NCI-H1105 (cell line): ENCODE measurements at places on chromosomes 4 and X.

DNA sequence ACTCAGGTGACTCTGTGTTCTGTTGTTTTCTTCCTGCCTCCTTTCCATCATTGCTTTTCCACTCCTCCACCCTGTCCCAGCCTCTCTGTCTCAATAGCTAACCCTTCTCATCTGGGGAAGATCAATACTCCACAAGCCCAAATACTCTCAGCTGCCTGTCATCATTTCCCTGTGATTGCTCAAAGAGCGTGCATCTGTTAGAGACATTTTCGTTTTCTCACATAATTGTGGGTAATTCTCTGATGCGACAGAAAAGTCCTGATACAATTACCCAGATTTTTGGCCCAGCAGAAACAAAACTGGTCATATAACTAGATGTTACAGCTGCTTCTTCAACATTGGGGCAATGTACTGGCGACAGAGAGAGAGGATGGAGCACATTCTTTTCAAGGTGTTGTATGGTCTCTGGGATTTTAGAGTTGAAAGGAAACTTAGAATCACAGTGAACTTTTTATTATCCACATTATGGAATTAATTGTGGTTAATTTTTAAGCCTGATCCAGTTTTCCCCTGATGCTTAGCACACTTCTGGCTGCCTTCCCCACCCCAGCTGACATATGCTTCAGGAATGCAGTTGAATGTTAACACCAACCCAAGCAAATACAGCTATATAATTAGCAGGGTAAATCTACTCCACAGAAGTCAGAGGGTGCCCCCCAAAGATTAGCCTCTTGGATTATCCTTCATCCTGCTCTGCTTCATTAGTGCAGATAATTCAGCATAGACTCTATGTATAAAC lies 171.4 kb upstream of the ANXA3 start:
- DNase-seq = no peak

GRCh38 chr4:6343939-6344408 lies 74.3 kb downstream of the WFS1 start:
- DNase-seq = no peak

- no peak for DNase-seq
Observed at GRCh38 chr4:56861360-56861759, 39.9 kb upstream of the SPINK2 start.

GRCh38 chr4:7166237-7166636 lies 26.1 kb upstream of the SORCS2 start:
- no peak for DNase-seq

- no peak for DNase-seq
Observed at GRCh38 chrX:136162827-136163570, 15.7 kb downstream of the FHL1 start.

- no peak for DNase-seq
Observed at GRCh38 chr4:37953620-37954293, 6.4 kb upstream of the PTTG2 start.

DNA sequence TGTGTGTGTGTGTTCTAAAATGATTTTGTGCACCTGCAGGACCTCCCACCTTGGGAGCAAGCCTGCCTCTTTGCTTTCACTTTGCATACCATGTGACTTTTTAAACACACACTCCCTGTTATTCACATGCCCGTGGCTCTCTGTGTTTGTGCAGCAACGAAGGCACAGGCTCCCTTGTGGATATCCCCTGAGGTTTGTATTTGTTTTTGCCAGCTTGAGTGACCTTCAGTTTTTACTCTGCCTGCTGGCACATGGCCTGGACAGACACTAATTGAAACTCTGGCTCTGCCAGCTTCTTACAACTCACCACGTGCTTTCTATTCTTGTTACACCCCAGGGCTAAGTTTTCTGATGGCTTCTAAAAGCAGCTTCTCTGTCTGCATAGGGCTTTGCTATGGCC lies 885.8 kb downstream of the SH3BGRL start:
- peak; percentile 1 for DNase-seq

DNA sequence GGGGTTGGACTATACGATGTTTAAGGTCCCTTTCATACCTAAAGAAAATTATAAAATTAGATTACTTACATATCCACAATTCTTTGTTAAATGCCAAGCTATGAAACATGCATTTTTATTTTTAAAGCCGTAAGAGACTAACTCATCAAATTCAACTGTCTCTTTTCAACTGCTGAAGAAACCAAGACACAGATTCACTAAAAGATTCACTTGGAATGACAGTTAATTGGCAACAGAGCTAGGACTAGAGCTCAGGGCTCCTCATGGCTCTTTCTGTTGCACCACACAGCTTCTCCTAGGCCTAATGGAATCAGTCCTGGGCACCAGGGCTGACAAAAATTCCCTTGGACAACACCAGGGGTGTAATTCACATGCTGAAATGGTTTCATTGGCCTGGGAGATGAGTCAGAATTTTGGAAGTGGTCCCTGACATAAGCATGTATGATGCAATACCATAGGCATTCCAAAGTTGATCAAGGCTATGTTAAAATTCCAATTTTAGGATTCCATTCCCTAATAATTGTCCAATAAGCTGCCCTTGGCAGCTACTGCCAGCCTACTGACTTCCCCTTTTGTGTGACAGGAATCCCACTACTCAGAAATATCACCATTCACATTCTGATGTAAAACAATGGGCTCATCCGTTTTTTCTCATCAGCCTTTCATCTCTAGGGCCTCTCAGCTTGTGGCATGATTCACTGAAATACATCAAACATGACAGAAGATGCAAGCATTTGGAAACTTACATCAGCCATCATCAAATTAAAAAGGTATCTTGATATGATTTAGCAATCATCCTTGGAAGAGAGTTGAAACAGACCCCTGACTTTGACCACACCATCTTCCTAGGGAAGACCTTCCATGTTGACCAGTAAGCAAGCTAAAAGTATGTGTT lies 54.2 kb downstream of the PLAC1 start:
- DNase-seq = no peak

DNA sequence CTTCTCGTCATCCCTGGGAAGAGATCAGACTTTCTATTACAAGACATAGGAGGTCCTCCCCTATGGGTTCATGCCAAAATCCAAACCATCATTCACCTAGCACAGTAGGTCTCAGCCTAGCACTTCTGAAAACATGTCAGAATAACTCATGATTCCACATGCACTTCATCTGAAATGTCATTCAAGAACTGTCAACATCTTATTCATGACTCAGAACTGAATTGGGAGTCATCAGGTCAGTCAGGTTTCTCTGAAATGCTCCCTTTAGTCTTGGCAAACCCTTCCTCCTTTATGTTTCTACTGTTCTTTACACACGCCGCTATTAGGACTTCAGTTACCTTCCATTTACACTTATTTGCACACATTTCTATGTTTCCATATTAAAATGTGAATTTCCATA lies 67.2 kb downstream of the ANTXR2 start:
- no peak for DNase-seq

DNA sequence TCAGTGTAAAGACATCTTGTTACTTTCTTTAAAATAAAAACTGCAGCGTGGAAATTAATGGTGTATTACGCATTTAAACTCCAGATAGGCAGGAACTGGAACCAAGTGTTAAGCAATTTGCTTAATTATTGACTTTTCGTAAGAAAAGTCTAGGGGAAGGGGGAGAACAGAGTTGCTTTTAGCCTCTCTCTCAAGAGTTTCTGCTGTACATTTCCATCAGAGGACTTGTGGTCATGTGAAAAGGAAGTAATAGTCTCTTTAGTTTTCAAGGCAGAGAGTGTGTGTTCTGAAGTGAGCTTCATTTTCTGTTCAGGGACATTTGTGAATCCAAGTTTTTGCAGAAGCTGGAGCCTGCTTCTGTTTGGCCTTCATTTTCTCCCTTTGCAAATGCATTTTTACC lies 127.2 kb downstream of the UBE2K start:
- DNase-seq = no peak

GRCh38 chr4:24794916-24795665 lies at the start of gene SOD3:
Gene SOD3 (plus strand): TSS chr4:24795573. CDS start chr4:24799522, 3,949 bp downstream.
- DNase-seq = no peak

DNA sequence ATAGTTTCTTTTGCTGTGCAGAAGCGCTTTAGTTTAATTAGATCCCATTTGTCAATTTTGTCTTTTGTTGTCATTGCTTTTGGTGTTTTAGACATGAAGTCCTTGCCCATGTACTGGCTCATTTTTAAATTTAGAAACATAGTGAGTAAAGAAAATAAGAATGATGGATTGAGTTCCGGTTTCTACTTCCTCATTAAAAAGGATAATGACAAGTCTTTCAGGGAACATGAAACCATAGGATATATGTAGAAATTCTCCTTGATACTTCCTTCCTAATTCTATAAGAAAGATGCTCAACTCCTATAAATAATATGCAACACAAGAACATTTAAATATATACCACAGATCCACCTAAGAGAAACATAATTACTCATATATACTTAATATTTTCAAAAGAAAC lies 240.9 kb downstream of the BANK1 start:
- no peak for DNase-seq

DNA sequence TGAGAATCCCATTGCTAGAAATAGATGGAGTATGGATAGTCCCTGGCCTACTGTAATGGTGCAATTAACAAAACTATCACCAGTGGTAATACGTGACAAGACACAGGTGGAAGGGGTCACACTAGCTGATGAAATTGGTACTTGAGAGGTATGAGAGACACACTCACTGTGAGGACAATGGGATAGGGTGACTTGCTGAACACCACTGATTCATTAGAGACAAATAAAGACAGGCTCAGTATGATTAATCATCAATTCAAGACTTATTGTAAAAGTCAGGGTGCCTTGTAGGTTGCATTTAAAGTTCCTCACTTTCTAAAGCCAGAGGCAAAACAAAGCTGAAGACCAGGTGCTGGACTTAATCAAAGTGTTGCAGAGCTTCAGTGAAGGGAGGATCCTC lies 361.6 kb upstream of the EMCN start:
- no peak for DNase-seq

- no peak for DNase-seq
Observed at GRCh38 chr4:89773805-89774204, 63.2 kb downstream of the SNCA start.

DNA sequence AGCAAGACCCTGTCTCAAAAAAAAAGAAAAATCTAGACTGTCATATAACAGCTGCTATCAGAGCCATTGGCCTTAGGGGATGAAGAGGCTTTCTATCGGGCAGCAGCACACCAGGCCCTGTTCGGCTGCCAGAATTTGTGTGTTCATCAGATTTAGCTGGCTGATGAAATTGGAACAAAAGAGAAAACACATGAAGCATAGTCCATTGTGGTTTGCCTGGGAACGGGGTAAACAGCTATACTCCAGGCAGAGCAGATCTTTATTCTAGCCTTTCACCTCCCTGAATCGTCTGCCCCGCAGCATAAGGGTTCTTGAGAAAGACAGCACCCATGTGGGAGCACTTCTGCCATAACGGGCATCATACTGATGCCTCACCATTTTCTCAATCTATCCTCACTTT lies 11.6 kb downstream of the TKTL1 start:
- no peak for DNase-seq

GRCh38 chrX:72371405-72371804 lies 65.7 kb upstream of the CITED1 start:
- no peak for DNase-seq

- DNase-seq = no peak
Observed at GRCh38 chrX:82782014-82782413, 726.1 kb upstream of the POU3F4 start.

GRCh38 chr4:99282731-99283130 lies 8.1 kb downstream of the ADH1A start:
- DNase-seq = no peak

- no peak for DNase-seq
Observed at GRCh38 chr4:80535551-80535950, 200.0 kb downstream of the CFAP299 start.

DNA sequence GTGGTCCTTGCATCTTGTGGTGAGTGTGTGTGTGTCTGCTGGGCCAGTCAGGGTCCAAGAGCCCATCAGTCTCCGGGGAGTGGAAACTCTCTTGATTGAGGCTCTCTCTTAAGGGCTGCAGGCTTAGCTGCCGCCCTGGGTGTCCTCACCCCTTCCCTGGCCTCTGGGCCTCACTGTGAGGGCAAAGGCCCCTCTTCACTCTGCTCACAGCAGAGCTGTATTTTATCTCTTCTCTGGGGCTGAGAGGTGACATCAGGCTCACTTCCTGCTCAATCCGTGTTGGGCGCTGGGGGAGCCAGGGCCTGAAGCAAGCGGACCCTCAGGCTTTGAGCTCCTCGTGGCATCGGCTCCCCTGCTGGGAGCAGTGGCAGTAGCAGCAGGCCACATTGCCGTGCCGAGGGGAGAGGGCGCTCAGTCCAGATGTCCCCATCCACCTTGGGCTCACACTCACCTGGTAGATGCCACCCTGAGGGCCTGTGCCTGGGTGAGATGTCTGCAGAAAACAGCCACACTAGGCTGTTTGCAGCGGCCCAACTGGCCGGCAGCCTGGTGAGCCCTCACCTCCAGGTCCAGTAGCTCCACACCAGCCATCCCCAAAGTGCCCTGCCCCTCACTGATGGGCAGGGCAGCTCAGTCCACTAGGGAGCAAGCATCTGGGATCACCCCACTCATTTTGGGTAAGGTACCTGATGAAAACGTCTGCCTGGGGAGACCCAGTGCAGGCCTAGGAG lies 24.7 kb upstream of the PRPS1 start:
- no peak for DNase-seq

DNA sequence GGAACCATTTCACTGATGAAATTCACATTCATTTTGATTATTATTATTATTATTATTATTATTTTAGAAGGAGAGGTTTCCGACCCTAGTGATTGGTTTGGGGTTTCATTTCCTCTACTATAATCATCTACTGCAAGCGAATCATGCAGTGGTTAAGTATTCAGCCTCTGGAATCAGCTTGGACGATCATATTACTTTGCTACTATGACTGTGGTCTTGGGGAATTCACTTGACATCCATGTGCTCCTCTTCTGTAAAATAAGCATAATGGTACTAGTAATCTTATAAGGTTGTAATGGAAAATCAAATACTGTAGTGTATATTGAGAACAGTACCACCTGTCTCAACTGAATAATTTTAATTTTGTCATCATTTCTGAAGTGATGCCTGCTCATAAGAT lies 132.1 kb upstream of the SLC4A4 start:
- no peak for DNase-seq

DNA sequence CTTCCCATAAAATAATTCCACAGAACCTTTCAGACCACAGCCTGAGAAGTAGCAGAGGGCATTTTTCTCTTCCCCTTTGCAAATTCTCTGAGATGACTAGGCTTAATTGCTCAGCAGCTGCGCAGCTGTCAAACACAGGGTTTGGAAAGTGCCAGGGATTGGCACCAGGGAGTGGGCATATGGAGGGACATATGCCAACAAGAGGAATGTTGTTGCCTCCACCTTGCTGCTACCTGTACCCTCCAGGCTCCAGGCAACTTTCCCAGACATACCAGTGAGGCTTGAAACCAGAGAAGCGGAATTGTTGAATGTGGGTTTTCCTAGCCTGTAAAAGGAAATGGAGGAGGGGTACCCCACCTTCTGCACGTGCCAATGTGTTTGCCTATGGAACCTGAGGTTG lies 256.2 kb upstream of the GPR101 start:
- DNase-seq = no peak

DNA sequence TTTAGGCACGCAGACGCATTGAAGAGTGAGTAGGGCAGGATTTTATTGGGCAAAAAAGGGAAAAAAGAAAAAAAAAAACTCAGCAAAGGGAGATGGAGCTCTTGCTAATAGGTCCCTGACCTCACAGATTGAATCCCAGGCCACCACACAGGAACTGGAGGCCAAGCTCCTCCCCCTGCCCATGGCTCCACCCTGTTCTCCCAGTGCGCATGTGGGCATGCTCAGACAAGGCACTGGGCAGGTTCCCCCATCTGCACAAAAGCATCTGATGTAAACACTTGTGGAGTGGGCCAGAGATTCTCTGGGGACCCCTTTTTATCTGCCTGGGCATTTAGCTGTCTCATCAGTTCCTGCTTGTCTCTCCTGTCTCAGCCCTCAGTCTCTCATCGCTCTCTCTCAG lies 9.5 kb downstream of the FRMD7 start:
- no peak for DNase-seq
